ENCODE measurements at places on chromosomes 2 and 18.

GRCh38 chr2:64931246-64932115, 57.7 kb upstream of the SLC1A4 start:
- DNase-seq = no peak

DNA sequence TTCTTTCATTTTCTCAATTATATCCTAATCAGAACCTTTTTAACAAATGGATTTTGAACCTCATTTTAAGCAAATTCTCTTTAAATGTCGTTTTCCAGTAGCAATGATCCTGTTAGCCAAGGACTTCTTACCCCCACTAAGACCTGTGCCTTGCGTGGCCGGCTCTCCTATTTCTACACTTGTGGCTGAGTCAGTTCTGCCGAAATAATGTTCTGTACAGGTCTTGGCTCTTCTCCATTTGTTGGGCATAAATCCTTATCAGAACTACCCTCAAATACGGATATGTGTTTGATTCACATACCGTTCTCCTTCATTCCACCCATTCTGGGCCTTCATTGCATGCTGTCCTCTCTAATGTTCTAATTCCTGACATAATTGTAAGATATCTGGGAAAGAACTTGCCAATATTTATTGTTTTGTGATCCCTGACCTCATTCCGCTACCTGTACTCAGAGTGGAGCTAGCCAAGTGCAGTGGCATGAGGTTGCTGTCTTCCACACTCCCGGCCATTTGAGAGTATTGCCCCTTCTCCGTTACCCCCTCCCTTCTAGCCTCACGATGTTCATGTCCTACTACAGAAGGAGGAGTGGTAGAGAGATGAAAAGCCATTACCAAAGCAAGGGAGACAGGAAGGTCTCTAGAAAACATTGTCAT, 78.7 kb downstream of the MYOM1 start:
- DNase-seq = no peak

- DNase-seq = no peak
These were observed 19.0 kb upstream of the IGFBP5 start for GRCh38 chr2:216714376-216714775.

DNA sequence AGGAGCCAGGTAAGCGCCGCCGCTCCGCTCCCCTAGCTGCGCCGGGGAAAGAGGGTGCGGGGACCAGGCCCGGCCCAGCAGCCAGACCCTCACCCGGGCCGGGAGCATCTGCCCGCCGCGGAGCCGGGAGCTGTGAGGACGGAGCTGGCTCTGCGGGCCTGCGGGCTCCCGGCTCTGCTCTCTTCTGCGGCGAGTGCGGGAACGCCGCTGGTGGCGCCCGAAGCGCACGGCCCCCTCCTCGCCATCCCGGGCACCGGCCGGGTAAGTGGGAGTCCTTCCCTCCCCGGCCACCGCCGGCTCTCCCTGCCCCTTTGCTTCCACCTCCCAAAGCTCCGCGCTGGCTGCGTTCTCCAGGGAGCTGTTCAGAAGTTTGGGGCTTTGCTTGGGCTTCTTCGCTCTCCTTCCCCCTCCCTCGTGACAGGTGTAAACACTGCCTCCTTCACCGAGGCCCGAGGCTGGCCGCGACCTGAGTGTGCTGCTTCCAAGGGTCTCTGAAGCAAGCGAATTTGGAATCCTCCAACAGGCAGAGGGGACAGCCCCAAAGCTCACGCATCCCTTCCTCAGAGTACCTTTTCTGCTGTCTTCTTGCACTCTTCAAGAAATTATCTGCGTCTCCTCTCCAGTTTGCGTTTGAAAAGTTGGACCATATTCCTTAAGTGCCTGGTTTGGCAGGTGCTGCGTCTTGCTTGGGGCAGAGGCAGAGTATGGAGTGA, 632 bp downstream of the AFTPH start:
- DNase-seq = peak; percentile 11

DNA sequence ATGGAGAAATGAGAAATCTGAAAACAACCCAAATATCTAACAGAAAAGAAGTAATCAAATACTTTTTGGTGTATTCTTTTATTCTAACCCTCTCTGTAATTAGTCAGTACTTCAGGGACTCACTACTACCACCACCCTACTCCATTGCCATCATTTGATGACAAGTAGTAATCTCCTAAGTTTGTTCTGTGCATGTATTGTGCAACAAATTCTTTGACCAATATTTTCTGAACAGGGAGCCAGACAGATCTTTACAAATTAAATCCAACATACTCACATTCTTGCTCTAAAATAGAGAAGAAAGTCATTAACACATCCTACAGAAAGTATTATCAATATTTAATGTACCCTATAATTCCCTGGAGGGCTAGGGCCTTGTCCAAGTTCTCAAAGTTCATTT, 1416.4 kb downstream of the DSC3 start:
- no peak for DNase-seq

- DNase-seq = no peak
These were observed 236.3 kb upstream of the FSIP2 start for GRCh38 chr2:185502351-185502750.

- no peak for DNase-seq
These were observed 629.9 kb downstream of the NRXN1 start for GRCh38 chr2:50401772-50402653.

GRCh38 chr2:240556553-240557100, 1.2 kb downstream of the ANKMY1 start:
- no peak for DNase-seq

DNA sequence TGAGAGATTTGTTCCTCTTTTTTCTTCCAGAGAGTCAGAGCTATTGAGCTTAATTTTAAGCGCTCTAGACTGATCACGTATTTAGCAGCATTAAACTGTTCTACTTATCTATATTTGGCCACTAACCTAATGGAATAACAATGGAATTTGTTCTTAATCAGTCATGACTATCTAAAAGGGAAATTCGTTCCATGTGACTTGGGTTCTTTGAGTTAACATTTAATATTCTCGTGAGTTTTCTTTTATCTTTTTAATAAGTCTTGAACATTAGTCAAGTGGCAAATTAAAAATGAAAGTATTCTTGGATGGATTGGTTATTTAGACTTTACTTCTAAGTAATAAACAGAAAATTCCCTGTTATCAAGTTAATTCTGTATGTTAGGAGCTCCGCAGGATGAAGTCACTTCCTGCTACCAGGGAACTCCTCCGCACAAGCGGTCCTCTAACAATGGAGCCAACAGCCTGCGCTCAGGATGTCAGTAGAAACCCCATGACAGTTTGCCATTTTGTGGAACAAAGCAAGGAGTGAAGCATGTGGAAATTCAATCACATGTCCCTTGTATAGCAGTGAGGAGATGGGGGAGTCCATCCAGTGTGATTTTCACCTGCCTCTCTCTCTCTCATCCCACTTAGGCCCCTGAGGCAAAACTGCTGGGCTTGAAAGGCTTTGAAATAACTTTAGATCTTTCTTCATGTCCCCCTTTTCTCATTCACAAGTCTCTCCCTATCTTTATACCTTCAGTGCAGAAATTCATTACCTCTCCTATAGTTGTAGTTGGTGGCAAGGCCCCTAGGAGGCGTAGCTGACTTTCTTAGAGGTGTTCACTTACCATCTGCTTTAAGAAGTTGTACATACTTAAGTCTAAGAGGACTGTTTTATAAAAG, 138.1 kb downstream of the WDR7 start:
- no peak for DNase-seq

DNA sequence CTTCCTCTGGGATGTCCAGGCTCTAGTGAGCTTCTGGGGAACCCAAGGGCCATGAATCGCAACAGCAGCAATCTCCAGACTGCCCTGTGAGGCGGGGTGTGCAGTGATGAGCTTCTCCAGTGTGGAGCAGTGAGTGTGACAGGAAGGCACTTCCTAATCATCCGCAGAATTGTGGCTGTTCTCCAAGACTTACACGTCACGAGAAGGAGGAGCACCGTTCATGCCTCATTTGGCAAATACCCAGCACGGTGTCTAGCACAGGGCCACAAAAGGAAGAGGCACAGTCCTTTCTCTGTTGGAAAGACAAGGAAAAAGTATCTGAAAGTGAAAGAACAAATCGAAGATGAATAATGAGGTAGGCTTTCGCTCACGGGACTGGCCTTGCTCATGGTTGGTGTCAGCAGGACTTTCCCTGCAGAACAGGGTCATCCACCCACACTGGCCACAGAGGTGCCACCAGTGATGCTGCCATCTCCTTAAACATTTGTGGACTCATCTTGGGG, 125.1 kb upstream of the HAAO start:
- no peak for DNase-seq

DNA sequence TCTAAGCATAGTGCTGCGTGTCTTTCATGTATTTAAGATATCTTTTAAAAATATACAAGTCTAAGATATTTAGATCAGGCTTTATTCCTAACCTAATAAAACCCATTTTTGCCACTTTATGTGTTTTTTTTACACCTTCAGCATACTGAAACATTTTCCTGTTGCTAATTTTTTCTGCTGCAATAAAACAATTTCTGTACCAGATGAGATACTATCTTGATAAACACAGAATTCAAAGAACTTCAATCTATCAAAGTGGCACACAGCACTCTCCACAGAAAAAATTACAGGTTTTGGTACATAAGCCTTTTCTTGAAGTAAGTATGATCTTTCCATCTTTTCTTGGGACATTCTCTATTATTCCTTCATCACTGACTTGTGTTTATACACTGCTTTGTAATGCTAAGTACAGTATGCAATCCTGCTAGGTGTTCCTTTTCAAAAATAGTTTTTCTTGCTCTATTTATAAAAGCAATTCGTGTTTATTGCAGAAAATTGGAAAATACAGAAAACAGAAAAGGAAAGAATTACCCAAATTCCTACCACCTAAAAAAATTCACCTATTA, 16.2 kb downstream of the REV1 start:
- DNase-seq = no peak

DNA sequence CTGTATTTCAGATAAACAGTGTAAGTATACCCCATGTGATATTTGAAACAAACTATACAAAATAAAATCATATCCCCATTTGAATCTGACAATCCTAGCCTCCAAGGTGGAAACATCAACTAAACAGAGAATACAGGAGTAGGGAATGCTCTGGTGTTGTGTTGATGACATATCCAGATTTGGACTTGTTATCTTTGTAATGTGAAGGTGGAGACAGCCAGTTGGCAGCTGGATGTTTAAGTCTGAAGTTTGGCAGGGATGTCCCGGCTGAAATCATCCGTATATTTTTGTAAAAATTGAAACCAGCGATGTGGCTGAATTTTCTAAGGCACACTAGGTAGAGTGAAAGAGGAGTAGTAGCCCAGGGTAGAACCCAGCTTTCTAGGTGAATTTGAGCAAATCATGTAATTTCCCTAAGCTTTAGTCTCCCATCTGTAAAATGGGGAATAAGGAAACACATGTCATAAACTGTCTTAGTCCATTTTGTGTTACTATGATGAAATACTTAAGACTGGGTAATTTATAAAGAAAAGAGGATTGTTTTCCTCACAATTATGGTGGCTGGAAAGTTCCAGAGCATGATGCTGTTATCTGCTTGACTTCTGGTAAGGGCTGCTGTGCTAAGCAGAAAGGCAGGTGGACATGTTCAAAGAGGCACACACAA, 246.6 kb upstream of the APCDD1 start:
- DNase-seq = no peak

- DNase-seq = no peak
These were observed 572.0 kb downstream of the SOX11 start for GRCh38 chr2:6264198-6264597.

GRCh38 chr2:118348380-118349034, 260.2 kb downstream of the INSIG2 start:
- no peak for DNase-seq

DNA sequence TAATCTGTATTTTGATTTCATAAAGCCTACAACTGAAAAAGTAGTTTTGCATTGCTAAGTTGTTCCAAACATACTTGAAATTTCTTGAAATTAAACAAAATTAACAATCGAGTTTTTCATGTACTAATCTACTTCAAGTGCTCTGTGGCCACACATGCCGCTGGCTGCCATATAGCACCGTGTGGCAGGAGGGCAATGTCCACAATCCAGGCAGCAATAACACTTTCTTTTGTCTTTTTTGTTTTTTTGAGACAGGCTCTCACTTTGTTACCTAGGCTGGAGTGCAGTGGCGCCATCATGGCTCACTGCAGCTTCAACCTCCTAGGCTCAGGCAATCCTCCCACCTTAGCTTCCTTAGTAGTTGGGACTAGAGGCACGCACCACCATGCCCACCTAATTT, 36.1 kb downstream of the SAP130 start:
- no peak for DNase-seq

DNA sequence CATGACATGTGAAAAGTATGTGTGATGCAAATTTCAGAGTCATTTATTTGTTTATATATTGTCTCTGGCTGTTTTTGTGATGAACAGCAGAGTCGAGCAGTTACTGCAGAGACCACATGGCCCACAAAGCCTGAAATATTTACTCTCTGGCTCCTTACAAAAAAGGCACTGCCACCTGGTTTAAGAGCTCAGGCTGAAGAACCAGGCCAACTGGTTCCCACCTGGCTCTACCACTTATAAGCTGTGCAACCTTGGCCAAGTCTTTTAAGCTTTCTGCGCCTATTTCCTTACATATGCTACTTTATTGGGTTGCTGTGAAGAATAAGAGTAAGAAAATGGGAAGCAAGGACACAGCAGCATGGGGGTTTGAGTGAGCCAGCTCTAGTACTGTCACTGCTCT, 207.6 kb downstream of the L3MBTL4 start:
- DNase-seq = no peak

DNA sequence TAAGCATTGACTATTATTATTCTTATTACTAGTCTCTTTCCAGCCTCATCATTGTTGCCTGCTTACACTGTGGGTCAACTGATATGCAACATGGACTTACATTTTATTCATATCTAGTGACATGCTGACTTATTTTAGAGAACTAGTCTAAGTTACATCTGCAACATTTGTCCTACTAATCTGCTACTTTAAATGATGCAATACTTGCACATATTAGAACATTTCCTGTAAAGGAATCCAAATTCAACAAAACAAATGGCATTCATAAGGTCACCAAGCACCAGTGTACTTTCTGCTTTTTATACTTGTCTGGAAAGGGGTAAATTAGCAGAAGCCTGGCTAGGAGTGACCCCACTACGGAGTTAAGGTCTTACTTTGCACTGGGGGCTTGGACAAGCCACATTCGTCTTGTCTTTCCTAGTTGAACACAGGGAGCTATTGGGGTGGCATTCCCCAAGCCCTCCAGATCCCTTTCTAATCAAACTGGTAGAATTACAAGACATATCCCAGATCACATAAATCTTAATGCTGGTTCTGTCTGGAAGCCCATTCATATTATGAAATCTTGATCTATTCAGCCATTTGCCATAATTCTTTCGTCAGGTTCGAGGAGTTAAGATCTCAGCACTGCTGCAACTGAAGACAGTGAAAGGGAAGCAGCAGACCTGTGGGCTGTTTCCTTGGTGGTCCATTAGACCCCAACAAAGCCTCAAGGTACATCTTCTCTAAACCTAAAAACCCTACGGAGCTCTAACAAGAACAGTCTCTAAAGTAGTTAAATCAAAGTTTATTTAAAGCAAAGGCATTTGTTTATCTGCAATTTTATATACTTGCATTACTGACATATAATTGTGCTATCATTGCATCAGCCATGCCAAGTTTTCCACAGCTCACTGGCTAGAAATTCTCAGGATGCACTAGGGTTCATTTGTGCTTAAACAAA, 49.9 kb upstream of the RTN4 start:
- DNase-seq = no peak

Measured in activated CD8-positive, alpha-beta memory T cell treated with anti-CD3 and anti-CD28 coated beads for 1 hour (primary cell).